ENCODE measurements at places on chromosomes 5 and 9. TPM values are rescaled to one million over a fixed set of nuclear protein-coding genes. Genes with fewer than 3 reads are reported as not detected.

The PCSK1 gene
- 8.7 TPM for total RNA-seq

The TRPM6 gene
- total RNA-seq: 0.12 TPM

The ERGIC1 gene
- 118 TPM for total RNA-seq

The HSPB3 gene
- total RNA-seq: not detected

The PLAC8L1 gene
- total RNA-seq: 0.80 TPM

The ZFR gene
- total RNA-seq: 60.1 TPM

The CA9 gene
- not detected for total RNA-seq

The ROR2 gene
- not detected for total RNA-seq

The LAMC3 gene
- 0.12 TPM for total RNA-seq

The CRB2 gene
- total RNA-seq: not detected

The NPDC1 gene
- total RNA-seq: 181 TPM

The ENTPD8 gene
- 0.51 TPM for total RNA-seq
